ENCODE measurements at places on chromosomes 4 and X. TPM values are rescaled to one million over a fixed set of nuclear protein-coding genes. Genes with fewer than 3 reads are reported as not detected.

- DNase-seq, result peak; percentile 21
Observed at GRCh38 chr4:61336488-61336887, 136.4 kb downstream of the ADGRL3 start.

HGFAC gene
- total RNA-seq, result not detected

PNMA6A gene
- total RNA-seq, result 2.1 TPM

PF4V1 gene
- total RNA-seq, result not detected

- DNase-seq, result no peak
Observed at GRCh38 chr4:106165351-106166010, 150.5 kb downstream of the TBCK start.

DNA sequence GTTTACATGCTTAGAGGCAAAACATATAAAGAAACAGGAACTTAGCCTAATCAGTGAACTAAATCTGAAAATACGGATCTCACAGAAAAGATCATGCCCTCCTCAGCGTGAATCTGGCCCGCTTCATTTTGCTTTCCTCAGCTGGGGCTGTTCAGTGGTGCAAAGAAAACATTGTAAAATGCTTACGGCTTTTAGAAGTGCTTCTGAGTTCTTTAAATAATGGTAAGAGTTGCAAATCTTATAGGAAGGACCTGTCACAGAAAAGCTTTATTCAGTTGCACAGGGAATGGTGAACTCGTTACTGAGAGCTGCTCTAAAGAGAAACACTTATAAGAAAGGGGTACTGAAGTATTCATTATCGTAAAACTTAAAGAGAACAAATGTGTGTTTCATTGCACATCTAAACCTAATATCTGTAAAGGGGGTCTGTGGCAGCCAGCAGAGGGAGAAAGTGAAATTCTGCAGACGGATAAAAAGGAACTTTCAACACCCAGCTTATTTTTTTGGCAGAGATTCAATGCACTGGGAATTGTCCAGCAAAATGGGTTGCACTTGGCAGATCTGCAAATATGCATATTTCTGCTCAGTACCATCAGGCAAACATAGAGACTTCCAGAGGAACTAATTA lies 139.2 kb upstream of the ANK2 start:
- peak; percentile 38 for DNase-seq

- no peak for DNase-seq
Observed at GRCh38 chr4:33357121-33357520, 2637.0 kb downstream of the PCDH7 start.

TMEM31 gene
- total RNA-seq, result not detected

- no peak for DNase-seq
Observed at GRCh38 chr4:25775166-25775565, 87.6 kb downstream of the SEL1L3 start.

- no peak for DNase-seq
Observed at GRCh38 chr4:106507440-106507839, 138.9 kb upstream of the GIMD1 start.

ETNPPL gene
- 0.30 TPM for total RNA-seq

SLIT2 gene
- total RNA-seq, result 43.2 TPM

GRCh38 chr4:168691631-168692369 lies 194.9 kb downstream of the PALLD start:
- DNase-seq, result no peak

All from tibial nerve (tissue), 4 donors.